ENCODE measurements at places on chromosomes 5 and 9.

DNA sequence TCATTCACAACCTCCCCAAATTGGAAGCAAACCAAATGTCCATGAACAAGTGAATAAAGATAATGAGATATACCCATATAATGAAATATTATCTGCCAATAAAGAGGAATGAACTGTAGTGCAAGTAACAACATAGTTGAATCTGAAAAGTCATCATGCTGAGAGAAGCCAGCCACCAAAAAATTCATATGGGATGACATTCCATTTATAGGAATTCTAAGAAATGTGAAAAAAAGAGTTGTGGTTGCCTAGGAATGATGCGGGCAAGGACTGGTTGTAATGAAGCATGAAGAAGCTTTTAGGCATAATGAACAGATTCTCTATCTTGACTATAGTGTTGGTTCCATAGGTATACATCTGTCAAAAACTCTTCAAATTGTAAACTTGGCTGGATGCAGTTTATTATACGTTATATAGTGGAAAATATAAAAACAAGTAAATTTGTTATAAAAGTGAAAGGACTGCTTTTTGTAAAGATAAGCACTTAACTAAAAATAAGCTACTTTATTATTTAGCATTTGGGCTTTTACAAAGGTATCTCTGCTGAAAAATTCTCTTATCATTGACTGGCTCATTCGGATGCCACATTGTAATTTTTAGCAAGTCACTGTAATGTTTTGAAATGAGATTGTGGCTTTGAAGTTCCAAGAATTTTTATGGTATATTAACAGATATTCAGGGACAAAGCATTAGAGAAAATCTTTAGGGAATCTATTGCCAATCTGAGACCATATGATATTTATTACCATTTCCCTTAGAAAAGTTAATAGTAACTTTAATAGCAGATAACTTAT, 21.2 kb upstream of the TTC23L start:
- no peak for DNase-seq

GRCh38 chr9:77805810-77806209, 157.7 kb upstream of the GNA14 start:
- no peak for DNase-seq

- DNase-seq: no peak
These were observed 264.0 kb downstream of the EPB41L4A start for GRCh38 chr5:112154940-112155686.

DNA sequence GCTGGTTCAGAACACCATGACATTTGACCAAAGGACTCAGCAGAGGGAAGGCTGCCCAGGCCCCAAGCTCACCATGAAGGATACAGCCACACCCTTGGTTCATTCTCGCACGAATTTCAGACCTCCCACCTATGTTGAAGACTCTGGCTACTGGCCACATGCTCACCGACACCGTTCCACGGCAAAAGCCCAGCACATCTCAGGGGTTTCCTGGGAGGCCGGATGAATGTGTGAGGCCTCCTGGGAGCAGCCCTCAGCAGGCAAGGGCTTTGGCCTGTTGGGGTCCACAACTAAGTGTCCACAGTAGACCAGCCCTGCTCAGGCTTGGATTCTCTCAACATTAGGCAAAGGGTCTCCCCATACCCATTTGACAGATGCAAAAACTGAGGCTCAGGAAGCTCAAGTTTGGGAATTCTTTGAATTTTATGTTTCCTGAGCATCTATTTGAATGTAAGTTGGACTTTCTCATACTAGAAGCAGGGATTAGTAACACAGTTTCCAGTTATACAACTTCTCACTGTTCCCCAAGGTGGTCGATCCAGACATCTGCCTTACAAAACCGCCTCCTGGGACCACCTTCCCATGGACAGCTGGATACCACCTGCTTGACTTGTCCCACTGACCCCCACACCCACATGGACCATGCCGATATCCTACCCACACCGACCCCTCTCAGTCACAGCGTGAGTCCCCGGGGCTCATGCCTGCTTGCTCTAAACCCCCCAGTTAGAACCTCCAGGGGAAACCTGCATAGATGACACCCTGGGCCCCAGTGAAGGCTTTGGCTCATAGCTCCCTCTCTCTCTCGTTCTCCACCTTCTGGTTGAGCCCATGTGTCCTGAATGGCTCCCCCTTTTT, 27.9 kb downstream of the CCT5 start:
- DNase-seq: no peak

GRCh38 chr9:84266087-84266561, 74.4 kb downstream of the SLC28A3 start:
- no peak for DNase-seq

Data from stimulated activated CD8-positive, alpha-beta memory T cell treated with anti-CD3 and anti-CD28 coated beads, Interleukin-7, amount 100 ng/mL, for 24 hours (primary cell).